Activated CD4-positive, alpha-beta memory T cell treated with anti-CD3 and anti-CD28 coated beads, Interleukin-2, amount 10 ng/mL, durations not matched to agents 7 days and 5 days (primary cell): ENCODE measurements at places on chromosomes 5 and 9.
A peak's percentile ranks its signal among the peaks of the same experiment; 100 is the strongest.

DNA sequence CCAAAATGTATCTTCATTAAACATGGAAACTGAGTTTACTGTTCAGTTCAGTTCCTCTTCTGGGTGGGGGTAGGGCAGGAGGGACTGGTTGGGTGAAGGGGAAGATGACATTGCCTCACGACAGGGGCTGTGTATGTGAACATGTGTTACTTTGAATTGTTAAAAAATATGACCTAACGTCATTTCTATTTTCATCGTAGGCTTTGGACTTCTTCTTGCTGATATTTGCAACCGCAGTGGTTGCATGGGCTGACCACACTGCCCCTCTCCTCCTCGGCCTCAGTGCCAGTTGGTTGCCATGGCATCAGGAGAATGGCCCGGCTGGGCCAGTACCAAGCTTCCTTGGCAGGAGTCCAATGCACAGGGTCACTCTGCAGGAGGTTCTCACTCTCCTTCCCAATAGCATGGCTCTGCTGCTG is 41.5 kb downstream of the HACD4 start:
- H3K4me1 ChIP-seq: no peaks in the 10 kb centered on the region
- peaks cover 40% of the 10 kb centered on the region for H3K36me3 ChIP-seq
- no peak for DNase-seq
- no peak overlapping the region for H3K4me3 ChIP-seq

DNA sequence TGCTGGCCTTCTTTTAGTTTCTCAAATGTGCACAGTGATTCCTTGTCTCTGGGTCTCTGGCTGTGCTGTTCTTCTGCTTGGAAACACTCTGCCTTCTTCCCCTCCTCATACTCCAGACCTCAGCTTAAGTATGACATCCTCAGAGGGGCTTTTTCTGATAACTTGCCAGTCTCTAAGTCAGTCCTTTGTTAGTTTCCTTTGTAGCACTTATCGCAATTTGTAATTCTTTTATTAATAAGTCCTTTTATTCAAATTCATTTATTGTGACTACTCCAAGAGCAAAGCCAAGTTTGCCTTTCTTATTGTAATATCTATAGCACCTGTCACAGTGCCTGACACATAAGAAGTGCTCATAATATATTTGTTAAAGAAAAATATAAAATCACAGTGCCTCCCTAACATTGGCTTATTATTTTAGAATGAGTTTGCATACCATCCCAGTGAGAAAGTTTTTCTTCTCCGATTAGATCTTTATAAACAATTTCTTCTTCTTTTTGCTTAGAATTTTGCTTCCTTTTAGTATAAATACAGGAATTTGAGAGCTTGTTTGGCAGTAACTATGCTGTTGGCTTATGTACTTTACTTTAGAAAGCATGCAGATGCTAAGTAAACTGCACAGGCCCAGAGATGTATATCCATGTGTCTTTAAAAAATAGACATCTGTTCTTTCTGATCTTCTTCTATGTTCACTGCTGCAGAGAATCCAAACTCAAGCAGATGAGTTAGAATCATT is 198.0 kb downstream of the GAS1 start:
- no peak overlapping the region for H3K4me3 ChIP-seq
- no peaks in the 10 kb centered on the region for H3K36me3 ChIP-seq
- DNase-seq: no peak
- no peaks in the 10 kb centered on the region for H3K27me3 ChIP-seq
- no peaks in the 10 kb centered on the region for H3K4me1 ChIP-seq

- H3K27ac ChIP-seq: no peak overlapping the region
- H3K4me3 ChIP-seq: no peak overlapping the region
- peaks cover 3% of the 10 kb centered on the region for H3K4me1 ChIP-seq
- DNase-seq: no peak
- H3K36me3 ChIP-seq: no peaks in the 10 kb centered on the region
These were observed 11.1 kb upstream of the CEP72 start for GRCh38 chr5:600886-601541.

DNA sequence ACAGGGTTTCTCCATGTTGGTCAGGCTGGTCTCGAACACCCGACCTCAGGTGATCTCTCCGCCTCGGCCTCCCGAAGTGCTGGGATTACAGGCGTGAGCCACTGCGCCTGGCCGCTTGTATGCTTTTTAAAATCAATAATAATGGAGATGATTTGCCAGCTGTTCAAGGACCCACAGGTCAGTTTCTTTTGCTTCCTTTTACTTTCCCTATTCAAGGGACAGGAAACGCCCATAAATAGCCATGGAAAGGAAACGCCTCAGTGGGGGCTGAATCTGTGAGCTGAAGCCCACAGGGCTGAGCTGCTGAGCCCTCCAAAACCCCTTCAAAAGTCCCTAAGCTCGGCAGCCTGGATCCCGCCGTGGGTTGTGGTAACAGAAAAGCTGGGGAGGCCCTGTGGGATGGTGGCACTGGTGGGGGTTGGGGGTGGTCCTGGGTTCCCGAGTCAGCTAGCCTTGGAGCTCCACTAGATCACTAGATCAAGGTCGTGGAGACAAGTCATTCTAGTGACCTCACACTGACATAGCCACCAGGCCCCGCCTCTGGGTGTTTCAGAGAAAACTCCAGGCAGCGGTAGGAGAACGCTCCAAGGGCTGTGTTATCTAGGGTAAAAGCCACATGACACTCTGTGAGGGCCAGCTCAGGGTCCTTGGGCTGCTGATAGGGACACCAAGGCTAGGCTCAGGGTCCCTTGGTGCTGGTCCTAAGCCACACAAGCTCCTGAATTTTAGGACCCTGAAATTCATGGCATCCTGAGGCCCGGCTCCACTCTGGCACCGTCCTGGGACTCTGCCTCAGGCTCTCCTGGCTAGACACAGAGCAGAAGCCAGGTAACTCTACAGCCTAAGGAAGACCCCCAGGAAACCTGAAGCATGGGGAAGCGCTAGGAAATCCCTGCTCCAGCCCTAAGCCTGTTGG is 18.0 kb upstream of the DUSP1 start:
- H3K36me3 ChIP-seq: no peaks in the 10 kb centered on the region
- no peak overlapping the region for H3K27ac ChIP-seq
- H3K27me3 ChIP-seq: no peaks in the 10 kb centered on the region
- no peaks in the 10 kb centered on the region for H3K4me1 ChIP-seq

- no peak for DNase-seq
- H3K27ac ChIP-seq: no peak overlapping the region
- H3K27me3 ChIP-seq: peaks cover 20% of the 10 kb centered on the region
- H3K4me3 ChIP-seq: no peak overlapping the region
- peaks cover 16% of the 10 kb centered on the region for H3K4me1 ChIP-seq
These were observed 29.4 kb downstream of the GSN start for GRCh38 chr9:121297389-121297788.

GRCh38 chr9:74120061-74120460 is 377.1 kb upstream of the RORB start:
- no peak for DNase-seq
- H3K4me3 ChIP-seq: no peak overlapping the region

DNA sequence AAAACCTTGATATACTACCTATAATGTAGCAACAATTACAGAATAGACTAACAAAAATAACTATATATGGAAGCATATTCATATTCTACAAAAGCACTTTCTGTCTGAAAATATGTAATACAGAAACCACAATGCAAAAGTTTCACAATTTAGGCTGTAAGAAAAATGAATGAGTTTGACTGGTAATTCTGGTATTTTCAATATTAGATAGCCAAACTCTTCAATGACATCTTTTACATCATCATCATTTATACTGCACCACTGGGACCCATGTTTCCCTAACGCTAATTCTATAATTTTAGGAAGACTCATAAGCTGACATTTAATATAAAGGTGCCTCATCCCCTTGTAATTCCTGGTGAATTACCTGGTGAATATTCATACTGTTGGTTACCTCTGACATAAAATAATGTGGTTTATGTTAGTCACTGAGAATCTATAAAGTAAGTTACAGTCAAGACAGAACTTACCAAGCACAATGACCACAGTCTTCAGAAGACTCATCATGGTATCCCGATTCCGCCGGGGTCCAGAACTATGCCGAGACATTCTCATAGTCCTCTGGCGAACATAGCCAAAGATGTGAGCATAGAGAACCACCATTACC is 97.2 kb downstream of the LPAR1 start:
- no peak for DNase-seq
- H3K36me3 ChIP-seq: no peaks in the 10 kb centered on the region
- H3K27ac ChIP-seq: no peak overlapping the region
- H3K4me1 ChIP-seq: no peaks in the 10 kb centered on the region
- no peak overlapping the region for H3K4me3 ChIP-seq
- H3K27me3 ChIP-seq: no peaks in the 10 kb centered on the region

DNA sequence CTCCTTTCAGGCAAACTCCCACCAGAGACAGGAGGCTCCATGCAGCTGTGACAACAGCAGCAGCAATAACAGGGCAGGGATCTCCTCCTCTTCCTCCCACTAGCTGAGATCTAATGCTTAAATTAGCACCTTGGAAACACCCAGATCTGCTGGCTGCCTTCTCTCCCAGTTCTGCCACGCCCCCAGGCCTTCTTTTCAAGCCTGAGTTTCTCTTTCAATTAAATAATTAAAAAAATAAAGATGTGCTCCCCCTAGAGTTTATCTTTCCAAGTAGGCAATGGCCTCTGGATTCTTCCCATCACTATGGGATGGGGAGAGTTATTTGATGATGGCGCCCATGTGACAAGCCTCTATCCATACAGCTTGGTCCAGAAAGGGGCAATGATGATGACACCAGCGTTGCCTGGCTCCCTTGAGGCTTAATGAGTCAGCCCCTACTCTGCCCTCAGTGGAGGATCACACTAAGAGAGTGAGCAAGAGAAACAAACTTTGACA is 3.8 kb downstream of the FAM219A start:
- H3K27ac ChIP-seq: no peak overlapping the region
- peaks cover 4% of the 10 kb centered on the region for H3K27me3 ChIP-seq

DNA sequence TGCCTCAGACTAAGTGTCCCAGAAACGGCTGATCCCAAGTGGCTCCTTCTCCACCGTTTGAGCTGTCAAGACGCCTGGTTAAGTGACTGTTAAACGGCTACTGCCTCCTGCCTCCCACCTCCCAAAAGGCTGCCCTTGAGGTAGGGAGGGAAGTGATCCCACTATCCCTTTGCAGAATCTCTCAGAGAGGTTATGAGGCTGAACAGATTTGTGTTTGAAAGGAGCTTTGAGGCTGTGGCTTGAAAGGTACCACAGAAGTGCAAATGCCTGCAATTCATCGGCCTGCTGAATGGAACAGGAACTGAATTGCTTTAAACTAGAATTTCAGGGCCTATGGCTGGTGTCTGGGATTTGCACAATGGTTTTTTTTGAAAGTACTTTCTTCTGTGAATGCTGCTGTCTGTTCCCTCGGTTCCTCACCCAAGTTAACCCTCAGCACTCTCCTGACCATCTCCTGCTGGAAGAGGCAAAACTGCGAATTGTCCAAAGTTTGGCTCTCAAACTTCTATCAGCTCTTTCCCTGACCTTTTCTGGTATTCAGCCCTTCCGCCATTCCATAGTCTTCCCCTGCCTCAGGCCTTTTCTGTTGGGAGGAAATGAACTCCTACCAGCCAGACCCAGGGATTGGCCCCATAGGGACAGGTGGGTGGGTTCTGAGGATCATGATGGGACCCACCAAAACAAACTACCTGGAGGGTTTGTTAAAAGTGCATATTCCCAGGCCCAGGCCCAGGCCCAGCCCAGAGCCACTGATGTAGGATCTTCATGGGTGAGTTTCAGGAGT is 453.3 kb downstream of the KDM4C start:
- no peaks in the 10 kb centered on the region for H3K36me3 ChIP-seq
- H3K4me1 ChIP-seq: peaks cover 9% of the 10 kb centered on the region
- no peak overlapping the region for H3K4me3 ChIP-seq
- DNase-seq: no peak
- peaks cover 17% of the 10 kb centered on the region for H3K27me3 ChIP-seq
- H3K27ac ChIP-seq: no peak overlapping the region

DNA sequence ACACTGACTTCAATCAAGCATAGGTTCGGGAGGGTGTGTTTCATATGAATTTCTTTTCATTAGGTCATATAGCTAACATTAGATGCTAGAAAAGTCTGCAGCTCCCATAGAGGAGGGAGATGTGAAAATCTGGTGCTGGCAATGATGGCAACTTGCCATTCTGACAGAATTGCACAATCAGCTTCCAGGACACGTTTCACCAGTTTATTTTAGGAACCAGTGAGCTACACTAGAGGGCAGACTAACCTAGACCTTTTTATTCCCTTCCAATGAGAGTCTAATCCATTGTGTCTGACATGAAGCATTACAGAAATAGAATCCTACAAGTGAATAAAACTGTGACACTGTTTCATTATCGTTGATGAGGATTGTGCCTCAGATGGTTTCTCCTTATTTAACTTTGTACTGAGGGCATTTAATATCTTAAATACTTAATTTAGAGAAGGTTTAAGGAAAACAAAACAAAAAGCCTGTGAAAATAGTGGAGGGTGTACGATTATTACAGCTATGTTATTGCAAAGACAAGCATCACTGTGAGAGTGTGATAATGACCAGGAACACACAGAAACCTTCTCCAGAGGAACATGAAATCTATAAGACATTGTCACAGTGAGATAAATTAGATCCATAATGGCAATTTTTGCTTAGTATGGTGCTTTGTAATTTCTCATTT is 363.3 kb upstream of the RPS23 start:
- DNase-seq: peak; percentile 19
- H3K36me3 ChIP-seq: no peaks in the 10 kb centered on the region
- no peak overlapping the region for H3K27ac ChIP-seq
- no peak overlapping the region for H3K4me3 ChIP-seq
